Stimulated activated CD8-positive, alpha-beta memory T cell treated with anti-CD3 and anti-CD28 coated beads, Interleukin-15, amount 100 ng/mL, for 24 hours (primary cell): ENCODE measurements at places on chromosomes 7 and 10.

DNA sequence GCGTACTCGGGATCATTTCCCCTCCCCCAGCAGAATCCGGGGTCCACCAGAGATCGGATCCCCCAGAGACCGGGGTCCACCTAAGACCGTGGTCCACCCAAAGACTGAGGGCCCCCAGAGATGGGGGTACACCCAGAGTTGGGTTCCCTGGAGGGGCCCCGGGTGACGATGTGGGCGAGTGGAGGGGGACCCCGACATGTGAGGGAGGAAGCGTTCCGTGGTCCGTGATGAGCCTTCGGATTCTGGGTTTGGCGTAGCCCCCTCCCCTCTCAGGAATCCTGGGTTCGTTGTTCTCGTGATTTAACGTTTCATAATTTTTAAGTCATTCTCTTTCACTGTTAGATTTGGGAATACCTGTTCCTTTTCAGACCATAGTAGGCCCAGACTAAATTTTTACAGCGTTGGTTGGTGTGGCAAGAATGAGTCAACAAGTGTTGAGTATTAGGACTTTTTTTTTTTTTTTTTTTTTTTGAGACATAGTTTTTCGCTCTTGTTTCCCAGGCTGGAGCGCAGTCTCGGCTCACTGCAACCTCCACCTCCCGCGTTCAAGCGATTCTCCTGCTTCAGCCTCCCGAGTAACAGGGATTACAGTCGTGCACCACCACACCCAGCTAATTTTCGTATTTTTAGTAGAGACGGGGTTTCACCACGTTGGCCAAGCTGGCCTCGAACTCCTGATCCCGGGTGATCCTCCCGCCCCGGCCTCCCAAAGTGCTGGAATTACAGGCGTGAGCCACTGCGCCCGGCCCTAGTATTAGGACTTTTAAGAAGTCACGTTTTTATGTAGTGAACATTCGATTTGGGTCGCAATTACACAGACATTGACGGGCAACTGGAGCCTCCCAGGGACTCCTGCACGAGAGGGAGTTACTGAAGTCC lies 672 bp downstream of the GTPBP4 start:
- no peak for DNase-seq

DNA sequence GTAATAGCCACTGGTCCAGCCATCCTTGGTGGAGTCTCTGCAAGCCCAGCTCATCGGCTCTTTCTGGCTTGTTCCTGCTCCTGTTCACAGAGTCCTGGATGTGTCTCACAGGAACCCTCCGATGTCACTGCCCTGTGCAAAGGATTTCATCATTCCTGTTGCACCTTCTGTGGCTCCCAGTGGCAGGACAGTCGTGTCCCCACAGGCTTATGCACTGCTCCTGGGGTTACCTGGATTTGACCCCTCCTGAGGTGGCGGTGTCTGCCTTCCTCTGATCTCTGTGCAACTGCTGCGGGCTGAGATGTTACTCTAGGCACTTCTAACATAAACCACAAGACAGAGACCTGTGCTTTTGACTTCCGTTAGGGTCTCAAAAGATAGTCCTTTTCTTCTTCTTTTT lies 30.6 kb downstream of the APBB1IP start:
- DNase-seq, result no peak

DNA sequence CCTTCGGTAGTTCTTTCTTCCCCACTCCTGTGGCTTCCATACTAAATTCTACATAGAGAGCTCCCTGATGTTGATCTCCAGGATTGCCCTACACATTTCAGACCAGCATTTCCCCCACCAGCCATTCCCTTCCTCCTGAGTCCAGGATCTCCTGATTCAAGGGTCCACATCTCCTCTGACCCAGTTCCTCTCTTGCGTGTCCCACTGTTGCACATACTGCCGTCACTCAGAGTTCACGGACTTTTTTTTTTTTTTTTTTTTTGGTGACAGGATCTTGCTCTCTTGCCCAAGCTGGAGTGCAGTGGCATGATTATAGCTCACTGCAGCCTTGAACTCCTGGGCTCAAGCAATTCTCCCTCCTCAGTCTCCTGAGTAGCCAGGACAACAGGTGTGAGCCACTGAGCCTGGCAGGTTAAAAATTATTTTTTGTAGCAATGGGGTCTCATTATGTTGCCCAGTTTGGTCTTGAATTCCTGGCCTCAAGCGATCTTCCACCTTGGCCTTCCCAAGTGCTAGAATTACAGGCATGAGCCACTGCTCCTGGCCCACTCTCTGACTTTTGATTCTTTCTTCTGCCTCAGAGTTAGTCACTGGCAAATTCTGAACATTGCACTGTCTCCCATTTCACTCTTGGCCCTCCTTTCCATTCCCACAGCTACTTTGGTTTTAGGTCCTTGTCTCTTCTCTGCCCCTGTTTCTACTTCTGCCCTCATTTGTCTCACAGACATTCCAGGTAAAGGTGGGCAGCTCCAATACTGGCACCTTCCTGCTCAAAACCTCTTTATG lies 29.6 kb upstream of the ZRANB1 start:
- DNase-seq, result no peak

- no peak for DNase-seq
These were observed 164.2 kb downstream of the KMT2E start for GRCh38 chr7:105178177-105178576.

DNA sequence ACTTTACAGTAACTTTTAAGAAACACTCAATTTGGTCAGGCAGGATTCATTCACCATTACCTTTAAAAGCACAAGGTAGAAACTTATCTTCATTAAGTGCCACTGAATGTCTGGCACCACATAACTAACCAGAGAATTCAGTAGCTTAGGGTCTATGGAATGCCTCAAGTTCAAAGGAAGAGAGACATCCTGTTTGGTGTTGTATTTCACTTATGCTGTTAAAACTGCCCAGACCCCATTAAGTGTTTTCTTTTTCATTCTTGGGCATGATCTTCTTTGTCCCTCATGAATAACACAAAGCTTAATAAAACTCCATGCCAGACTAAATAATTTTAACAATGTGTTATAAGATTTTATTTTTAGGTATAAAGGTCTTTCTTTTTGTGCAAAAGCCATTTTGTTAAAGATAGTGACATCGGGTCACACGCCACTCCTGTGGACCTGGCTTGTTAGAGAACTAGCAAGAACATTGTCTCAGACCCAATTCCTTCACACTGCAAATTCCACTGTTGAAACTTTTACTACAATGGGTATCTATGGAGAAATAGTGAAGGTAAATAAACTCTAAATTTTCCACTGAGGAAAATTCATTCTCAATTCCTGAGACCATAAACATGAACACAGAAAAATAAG lies 221.0 kb downstream of the TWIST1 start:
- DNase-seq, result no peak

DNA sequence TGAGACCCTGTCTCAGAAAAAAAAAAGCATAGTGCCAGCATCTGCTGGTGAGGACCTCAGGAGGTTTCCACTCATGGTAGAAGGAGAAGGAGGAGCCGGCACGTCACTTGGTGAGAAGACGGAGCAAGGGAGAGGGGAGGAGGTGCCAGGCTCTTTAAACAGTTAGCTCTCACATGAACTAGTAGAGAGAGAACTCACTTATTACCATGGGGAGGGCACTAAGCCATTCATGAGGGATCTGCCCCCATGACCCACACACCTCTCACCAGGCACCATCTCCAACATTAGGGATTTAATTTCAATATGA lies 62.9 kb upstream of the VKORC1L1 start:
- no peak for DNase-seq

DNA sequence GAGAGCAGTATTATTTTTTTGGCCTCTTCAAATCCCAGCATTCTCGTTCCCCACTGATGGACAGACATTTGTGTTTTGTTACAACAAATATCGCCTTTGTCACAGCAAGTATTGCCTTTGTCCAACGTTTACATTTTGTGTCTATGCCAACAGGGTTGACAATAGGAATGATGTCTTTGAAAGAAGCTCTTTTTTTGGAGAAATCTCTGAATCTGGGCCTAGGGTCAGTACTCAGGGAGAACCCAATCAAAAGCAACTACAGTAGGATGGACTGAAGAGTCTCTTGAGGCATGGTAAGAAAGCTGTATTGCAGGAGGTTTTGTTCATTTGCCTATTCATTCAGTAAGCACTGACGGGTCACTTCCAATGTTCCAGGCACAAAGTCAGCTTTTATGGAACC lies 57.7 kb upstream of the KLF14 start:
- DNase-seq, result no peak

DNA sequence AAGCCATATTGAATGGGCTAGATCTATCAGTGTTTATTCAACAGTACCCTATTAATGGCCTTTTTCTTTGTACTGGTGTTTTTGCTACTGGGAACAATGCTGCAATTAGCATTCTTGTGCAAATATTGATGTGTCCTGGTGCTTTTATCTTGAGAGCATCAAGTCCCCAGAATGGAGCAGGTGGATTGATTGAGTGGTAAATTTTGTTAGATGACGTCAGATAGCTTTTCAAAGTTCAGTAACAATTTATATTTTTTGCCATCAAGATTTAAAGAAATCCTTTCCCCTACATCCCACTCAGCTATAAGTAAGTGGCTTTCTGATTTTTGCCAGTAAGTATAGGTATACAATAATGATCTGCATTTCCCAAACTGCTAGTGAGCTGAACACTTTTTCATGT lies 63.4 kb upstream of the SYPL1 start:
- no peak for DNase-seq

DNA sequence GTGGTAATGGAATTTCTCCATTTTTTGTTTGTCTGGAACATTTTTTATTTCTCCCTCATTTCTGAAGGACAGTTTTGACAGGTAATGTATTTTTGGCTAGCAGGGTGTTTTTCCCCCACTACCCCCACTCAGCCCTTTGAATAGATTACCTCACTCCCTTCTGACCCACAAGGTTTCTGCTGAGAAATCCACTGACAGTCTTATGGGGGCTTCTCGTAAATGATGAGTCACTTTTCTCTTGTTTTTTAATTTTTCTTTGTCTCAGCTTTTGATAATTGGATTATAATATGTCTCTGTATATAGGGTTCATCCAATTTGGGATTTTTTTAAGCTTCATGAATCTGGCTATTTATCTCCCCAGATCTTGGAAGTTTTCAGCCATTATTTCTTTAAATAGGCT lies 74.7 kb upstream of the CCDC71L start:
- DNase-seq, result no peak

DNA sequence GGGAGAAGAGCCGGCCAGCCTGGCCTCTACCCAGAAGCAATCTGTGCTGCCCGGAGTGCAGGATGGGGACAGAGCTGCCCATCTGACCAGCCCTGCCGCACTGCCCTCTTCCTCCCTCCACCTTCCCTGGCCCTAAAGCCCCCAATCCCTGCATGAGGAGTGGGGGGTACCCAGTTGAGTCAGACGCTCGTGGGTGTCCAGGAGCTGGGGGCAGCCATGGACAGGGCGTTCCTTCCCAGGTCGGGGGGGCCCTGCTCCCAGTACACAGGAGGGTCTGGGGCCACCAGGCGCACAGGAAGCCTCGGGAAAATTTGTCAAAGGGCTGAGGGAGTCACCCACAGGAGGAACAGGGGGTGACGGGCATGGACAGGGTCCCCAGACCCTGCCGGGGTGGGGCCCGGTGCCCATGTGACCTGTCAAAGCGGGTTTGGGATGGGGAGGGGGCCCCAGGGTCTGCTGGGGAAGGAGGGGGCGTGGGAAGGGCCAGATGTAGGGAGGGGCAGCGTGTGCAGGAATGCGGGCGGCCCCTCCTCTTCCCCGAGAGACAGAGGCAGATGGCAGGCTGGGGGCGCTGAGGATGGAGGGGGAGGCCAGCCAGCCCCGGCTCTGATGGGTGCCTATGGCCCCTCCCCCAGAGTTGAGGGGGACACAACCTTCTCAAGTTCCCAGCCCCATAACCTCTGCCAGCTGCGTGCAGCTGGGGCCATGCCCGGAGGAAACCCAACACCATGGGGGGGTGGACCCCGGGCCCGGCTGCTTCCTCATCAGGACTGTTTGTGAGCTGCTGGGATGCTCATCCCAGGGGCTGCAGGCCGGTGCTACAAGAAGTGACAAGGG lies 21.5 kb upstream of the GRIFIN start:
- no peak for DNase-seq

GRCh38 chr10:88670497-88670896 lies 6.3 kb downstream of the LIPF start:
- no peak for DNase-seq

DNA sequence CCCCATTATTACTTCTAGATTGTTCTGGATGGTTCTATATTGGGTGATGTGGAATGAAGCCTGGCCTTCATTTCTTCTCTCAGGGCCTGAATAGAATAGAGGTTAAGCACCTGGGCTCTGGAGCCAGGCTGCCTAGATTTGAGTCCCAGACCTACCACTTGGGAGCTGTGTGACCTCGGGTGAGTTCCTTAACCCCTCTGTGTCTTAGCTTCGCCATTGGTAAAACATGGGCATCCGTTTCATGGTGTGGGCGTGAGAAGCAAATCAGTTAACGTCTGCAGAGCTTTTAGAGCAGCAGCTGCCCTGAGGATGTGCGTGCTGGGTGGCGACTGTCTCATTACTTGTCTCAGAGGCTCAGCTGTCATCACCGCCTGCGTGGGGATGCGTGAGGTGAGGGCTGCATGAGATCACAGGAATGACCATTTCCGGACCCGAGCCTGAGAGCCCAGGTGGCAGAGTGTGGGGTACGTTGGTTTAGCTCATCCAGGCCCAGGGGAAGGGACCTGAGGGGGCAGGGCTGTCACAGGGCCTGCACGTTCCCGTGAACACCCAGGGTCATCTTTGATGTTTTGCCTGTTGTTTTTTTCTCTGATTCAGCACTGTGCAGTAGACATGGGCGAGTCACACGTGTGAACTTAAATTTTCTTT lies 9.7 kb downstream of the AGAP3 start:
- no peak for DNase-seq

DNA sequence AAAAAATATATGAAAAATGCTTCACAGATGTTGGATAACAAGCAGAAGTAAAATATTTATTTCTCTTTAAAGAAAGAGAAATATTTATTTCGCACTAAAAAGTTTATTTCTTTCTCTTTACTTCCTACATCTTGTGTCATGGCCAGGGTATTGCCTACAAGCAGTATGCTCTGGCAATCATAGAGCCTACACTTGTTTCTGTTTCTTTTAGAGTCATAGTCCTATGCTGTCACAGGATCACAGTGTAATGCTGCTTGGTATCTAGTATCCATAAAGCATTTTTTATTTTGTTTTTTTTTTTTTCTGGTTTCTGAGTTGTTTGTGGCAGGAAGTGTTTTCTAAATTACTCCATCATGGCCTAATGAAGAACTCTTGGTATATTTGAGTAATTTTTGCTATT lies 116.0 kb downstream of the ATRNL1 start:
- no peak for DNase-seq

DNA sequence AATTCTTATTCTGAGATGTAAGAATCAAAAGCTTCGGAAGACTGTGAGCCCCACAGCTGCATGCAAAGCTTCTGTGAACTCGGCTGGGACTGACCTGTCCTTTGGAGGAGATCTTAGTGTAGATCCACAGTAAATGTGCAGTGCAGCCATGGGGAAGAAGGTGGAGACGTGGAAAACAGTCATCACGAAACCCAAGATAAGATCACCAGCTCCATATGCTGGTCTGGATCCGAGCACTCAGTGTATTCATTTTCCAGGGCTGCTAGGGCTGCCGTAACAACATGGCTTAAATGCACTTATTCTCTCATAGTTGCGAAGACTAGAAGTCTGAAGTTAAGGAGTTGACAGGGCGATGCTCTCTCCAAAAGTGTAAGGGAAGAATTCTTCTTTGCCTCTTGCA lies 143.0 kb upstream of the TCF7L2 start:
- DNase-seq, result no peak

- no peak for DNase-seq
These were observed 221.7 kb upstream of the DKK1 start for GRCh38 chr10:52092390-52092789.

GRCh38 chr10:84848967-84849366 lies 520.6 kb downstream of the CCSER2 start:
- no peak for DNase-seq

- peak; percentile 1 for DNase-seq
These were observed 193.2 kb downstream of the MYOF start for GRCh38 chr10:93288679-93289634.

- DNase-seq, result no peak
These were observed 12.8 kb downstream of the WDR86 start for GRCh38 chr7:151397026-151397425.

- no peak for DNase-seq
These were observed 21.7 kb downstream of the ZCWPW1 start for GRCh38 chr7:100406767-100407166.
